ENCODE measurements at places on chromosomes 16 and 17.

- DNase-seq = no peak
These were observed 61.6 kb downstream of the TNFRSF13B start for GRCh38 chr17:16910341-16910740.

GRCh38 chr16:61324044-61324443 lies 712.2 kb downstream of the CDH8 start:
- no peak for DNase-seq

GRCh38 chr16:79721270-79721669 lies 120.7 kb upstream of the MAF start:
- no peak for DNase-seq

DNA sequence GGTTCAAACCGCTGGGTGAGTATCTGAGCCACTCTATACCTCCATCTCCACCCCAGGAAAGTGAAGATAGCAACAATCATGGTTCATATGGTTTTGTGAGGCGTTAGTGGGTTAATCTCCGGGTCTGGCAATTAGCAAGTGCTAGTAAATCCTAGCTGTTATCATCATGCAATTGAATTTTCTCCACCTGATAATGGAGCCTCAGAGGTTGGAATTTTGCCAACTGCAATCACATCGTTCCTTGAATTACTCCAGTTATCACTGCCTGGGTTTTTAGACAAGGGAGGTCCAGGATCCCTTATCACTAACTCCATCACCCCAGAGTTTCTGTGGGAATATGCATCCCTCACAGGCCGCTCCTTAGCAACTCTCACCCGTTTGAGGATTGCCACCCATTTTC lies 311.5 kb downstream of the RBFOX1 start:
- no peak for DNase-seq

DNA sequence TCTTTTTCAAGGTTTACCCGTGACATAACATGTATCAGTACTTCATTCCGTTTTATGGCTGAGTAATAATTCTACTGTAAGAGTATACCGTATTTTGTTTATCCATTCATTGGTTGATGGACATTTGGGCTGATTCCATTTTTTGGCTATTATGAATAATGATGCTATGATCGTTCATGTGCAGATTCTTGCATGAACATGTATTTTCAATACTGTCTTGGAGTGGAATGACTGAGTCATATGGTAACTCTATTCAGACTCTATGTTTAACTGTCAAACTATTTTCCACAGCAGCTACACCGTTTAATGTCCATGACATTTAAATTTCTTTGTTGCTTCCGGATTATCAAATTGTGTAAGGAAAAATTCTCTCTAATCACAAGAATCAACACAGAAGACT lies 17.9 kb downstream of the BFAR start:
- DNase-seq = no peak

- no peak for DNase-seq
These were observed 71.3 kb downstream of the NEUROD2 start for GRCh38 chr17:39536468-39536867.

- no peak for DNase-seq
These were observed 817 bp downstream of the NME1 start for GRCh38 chr17:51154176-51154575.

DNA sequence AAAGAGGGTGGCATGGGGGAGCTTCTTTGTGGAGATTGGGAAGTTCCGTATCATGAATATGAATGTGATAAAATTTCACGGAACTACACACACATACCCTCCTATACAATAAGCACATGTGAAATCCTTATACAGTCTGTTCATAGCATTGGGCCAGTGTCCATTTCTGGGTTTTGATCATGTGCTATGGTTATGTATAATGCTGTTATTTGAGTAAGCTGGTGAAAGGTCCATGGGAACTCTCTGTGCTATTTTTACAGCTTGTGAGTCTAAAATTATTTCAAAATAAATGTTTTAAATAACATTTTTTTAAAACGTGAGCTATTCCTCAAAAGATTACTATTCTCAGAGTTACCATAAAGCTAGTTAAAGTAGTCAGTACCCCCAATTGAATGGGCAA lies 205.2 kb upstream of the CACNG5 start:
- DNase-seq = no peak

- no peak for DNase-seq
These were observed 25.3 kb downstream of the KLHDC4 start for GRCh38 chr16:87740441-87740840.

DNA sequence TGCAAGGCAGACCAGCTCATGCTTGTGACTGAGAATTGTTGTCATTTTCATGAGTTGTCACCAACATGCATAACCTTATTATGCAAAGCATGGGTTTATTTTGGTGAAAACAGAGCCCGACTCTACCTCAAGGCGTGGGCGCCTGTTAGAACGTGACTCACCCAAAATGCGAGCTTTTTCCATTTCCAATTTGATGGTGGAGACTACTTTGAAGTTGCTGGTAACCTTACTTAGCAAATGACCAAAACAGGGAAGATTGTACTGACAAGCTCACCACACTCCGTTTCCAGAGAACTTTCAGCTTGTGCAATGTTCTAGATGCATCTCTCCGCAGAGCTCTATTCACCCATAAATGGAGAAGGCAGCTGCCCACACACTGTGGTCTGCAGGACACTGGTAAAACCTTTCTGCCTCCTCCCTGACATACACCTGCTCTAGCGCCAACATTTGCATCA lies 284.5 kb downstream of the MAF start:
- no peak for DNase-seq

DNA sequence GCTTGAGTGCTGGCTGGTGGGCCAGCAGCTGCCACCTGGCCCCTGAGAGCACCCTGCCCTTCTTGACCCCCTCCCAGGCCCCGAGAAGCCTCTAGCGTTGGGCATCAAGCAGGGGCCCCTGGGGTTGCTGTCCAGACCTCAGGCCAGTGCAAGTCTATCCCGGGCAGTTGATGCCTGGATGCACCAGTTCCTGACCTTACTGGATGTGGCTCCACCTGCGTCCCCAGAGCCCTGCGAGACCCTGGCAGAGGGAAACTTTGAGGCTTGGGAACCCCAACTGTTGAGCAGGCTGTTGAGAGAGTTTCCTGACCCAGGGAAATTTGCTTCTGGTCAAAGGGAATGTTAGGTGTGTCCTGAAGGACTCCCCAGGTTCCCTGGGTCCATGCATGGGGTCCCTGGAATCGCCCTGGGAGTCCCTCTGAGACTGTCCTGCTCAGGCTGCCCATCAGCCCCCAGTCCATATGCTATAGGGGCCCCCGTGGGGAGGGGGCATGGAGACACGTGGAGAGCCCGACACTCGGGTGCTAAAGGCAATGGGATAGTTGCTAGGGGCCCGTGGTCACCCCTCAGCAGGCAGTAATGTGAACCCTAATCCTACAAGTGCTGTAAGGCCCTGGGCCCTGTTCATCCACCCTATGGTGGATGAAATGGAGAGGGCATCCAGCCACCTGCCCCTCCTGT lies 46.4 kb downstream of the RAB11FIP4 start:
- DNase-seq = no peak

GRCh38 chr17:50198026-50198669 lies 3.3 kb downstream of the COL1A1 start:
- DNase-seq = peak; percentile 77

DNA sequence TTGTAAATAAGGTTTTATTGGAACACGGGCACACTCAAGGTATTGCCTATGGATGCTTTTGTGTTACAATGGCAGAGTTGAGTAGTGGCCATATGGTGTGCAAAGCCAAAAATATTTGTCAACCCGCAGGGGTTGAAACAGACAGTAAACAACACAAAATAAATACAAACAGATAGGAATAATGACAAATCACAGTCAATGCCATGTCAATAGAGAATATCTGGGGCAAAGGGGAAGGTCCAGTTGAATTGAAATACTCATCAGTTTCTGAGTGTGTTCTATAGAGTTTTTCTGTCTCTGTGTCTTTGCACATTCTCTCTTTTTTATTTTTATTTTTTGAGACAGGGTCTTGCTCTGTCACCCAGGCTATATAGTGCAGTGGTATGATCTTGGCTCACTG lies 37.5 kb downstream of the PITPNC1 start:
- no peak for DNase-seq

DNA sequence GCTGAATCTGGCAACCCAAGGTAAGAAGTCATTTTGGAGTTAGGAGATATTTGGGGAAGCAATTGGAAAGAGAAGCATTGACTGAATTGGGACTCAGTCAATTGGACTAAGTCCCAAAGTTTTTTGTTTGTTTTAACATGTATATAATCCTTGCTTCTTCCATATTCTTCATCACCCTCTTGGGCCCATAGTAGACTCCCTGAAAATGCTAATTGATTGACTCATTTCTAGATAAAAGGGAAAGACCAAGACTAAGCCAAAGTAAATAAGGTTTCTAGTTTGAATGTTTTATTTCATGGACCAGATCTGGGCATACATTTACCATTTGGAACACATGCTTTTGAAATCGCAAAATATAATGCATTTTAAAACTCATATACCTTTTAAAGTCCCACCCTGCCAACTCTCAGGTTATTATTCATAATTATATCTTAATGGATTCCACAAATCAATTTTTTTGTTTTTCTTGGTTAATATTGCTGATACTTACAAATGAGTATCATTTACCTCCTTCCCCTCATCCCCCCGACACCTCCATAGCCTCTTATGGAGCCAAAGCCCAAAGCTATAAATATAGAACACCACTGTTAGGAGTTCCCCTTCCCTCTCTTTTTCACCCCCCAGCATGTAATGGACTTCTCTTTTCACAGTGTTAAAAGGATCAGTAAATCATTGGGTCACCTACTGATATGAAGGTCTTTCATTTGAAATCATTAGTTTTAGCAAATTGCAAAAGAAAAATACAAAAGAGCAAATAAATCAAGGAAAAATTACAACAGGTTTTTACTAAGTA lies 674.0 kb upstream of the SOX9 start:
- DNase-seq = no peak

DNA sequence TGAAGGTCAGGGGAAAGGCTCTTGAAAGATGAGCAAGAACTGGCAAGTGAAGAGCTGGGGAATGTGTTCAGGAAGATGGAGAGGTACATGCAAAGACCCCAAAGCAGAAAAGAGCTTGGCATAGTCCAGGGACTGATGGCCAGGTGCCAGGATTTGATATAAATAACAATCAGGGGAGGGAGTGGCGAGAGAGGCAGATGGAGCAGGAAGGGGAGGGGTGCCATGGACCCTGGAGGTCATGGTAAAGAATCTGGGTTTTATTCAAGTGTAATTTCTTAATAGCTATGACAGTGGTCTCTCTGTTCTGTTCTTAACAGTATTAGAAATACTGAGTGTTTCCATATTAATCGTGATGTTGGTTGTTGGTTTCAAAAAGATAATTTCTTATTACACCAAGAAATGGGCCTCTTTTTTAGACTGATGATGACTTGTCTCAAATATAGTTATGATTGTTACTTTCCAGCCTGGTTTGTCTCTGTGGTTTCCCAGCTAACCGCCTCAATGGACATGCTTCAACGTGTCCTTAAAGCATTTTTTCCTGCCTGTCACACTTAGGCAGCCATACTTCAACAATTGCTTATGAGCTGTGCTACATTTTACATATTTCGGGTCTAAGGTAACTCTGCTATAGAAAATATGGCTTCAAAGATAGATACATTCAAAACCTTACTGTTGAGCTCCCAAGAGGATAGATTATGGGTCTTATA lies 49.4 kb downstream of the MYH10 start:
- no peak for DNase-seq

GRCh38 chr17:63519972-63520882 lies 2.9 kb upstream of the KCNH6 start:
- DNase-seq = peak; percentile 59

DNA sequence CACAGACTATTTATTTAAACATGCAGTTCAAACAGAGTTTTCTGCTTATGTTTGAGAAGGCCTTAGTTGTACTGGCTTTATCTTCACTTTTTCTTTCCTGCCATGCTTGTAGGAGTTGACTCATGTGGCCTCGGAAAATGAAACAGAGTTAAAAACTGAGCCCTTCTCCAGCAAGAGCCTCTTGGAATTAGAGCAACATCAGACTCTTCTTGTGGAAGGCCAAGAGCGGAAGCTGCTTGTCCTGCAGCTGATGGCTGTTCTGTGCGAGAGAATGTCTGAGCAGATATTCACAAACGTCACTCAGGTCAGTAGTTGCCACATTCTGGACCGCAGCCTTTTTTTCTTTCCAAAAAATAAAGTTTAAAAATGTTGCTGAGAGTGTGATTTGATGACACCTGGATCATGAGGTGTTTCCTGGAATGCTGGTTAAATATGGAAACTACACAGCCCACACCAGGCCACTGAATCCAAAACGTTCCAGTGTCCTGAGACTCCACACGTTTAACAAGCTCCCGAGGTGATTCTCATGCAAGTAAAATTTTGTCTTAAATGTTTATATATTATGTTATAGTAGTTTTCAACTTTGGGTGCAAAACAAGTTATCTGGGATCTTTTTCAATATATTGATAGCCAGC lies 65.9 kb downstream of the TANGO6 start:
- DNase-seq = no peak
